ENCODE measurements at places on chromosomes 2 and 18.

DNA sequence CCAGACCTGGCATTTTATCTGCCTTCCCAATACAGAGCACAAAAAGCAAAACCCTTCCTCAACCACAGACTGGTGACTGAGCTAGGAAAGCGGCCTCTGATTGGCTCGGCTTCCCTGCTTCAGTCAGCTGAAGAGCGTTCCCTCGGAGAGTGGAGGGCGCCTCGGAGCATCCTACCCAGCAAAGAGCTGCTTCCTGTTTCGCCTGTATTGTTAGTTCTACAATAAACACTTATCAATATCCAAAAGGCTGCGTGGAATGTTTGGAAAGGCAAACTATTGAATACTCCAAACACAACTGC, 125.0 kb downstream of the CACNB4 start:
- peak; percentile 63 for DNase-seq

GRCh38 chr2:169107645-169108044, 38.3 kb downstream of the DHRS9 start:
- no peak for DNase-seq

- peak; percentile 22 for DNase-seq
These were observed 39.4 kb downstream of the MYT1L start for GRCh38 chr2:2291500-2292260.

DNA sequence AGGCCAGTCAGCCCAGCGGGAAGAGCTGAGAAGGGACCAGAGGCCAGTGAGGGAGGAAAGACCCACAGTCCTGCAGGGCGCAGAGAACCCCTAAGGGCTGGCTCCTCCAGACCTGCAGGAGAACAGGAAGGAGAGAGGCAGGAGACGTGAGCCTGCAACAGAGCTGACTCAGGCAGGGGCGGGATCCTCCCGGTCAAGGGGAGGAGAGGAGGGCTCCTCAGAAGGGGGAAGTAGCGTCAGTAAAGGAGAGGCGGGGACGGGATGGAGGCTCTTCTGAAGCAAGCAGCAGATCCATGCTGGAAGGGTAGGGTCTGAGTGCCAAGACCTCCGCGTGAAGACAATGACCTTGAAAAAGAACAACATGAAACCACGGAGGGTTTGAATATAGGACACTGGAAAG, 50.8 kb downstream of the TRABD2A start:
- no peak for DNase-seq

- no peak for DNase-seq
These were observed 20.9 kb upstream of the BAZ2B start for GRCh38 chr2:159637240-159637639.

DNA sequence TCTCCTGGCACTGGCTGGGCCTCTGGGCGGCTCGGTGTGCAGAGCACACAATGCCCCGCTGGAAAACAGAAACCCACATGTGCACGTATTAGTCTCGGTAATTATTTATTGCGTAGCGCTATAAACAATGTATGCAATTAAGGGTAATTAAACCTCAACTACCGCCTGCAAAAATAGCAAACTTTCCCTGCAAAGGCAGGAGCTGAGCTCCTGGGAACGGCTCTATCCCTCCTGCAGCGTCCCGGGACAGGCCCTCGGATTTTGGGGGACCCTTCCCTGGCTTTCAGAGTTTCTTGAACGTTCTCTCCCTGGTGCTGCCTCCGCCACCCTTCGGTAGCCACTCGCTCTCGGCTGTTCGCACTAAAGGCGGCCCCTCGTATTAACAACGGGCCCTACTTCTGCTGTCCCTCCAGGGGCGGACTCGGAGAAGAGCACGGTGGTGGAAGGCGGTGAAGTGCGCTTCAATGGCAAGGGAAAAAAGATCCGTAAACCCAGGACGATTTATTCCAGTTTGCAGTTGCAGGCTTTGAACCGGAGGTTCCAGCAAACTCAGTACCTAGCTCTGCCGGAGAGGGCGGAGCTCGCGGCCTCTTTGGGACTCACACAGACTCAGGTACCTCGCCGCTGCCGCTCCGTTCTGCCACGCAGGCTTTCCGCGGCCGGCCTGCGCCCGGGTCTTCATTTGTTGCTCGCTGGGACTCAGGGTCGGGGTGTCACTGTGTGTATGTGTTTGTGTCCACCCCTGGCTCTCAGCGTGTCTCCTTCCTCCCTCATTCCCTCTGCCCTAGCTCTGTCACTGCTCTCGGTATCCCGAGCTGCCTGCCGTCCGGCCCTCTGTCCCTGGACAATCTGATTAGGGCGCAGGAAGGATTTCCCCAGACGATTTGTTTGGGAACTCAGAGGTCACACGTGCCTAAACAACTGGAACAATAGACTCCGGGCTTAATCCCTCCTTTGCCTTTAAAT, 1.2 kb downstream of the DLX1 start:
- DNase-seq: peak; percentile 72
